ENCODE measurements at places on chromosomes 1 and 21.
A peak's percentile ranks its signal among the peaks of the same experiment; 100 is the strongest.

- no peak for DNase-seq
Measured at GRCh38 chr1:93853940-93854339, 25.1 kb downstream of the DNTTIP2 start.

DNA sequence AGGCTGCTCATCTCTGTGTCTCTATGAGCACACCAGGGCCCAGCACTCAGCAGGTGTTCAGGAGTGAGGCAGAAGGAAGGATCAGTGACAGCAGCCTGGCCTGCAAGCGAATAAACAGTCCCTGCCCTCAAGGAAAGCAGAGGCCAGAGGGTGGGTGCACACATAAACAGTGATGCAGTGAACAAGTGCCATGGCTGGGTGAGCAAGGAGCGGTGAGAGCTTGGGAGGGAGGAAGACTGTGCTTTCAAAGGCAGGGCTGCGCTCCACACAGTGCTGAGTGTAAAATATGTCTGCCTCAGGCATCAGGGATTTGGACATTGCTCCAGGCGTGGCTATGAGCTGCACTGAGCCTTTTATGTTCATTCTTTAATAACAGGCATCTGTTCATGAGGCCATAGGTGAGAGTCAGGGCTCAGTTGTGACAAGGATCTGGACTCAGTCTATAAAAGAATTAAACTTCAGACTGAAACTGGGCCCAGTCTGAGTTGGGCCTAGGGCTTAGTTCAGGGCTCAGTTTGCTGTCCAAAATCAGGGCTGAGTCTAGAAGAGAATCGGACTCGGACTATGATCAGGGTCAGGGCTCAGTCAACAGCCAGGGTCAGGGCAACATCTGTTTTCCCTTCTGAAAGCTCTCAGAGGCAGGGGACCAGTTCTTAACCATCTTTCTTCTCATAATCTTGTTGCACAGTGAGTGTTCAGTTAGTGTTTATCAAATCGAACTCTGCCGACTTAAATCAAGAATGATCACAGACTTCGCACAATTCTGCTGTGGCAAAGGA lies 213.7 kb downstream of the FOXD2 start:
- DNase-seq, result no peak

- no peak for DNase-seq
Measured at GRCh38 chr1:20108366-20109123, 10.8 kb downstream of the PLA2G2D start.

GRCh38 chr1:223731133-223731770 lies 18.9 kb downstream of the CAPN2 start:
- DNase-seq, result no peak

GRCh38 chr1:218661411-218661810 lies 316.3 kb downstream of the TGFB2 start:
- DNase-seq, result no peak

- DNase-seq, result peak; percentile 75
Measured at GRCh38 chr1:202135221-202135721, 9.3 kb downstream of the ARL8A start.

GRCh38 chr1:151840421-151840820 lies 801 bp upstream of the C2CD4D start:
- peak; percentile 41 for DNase-seq

DNA sequence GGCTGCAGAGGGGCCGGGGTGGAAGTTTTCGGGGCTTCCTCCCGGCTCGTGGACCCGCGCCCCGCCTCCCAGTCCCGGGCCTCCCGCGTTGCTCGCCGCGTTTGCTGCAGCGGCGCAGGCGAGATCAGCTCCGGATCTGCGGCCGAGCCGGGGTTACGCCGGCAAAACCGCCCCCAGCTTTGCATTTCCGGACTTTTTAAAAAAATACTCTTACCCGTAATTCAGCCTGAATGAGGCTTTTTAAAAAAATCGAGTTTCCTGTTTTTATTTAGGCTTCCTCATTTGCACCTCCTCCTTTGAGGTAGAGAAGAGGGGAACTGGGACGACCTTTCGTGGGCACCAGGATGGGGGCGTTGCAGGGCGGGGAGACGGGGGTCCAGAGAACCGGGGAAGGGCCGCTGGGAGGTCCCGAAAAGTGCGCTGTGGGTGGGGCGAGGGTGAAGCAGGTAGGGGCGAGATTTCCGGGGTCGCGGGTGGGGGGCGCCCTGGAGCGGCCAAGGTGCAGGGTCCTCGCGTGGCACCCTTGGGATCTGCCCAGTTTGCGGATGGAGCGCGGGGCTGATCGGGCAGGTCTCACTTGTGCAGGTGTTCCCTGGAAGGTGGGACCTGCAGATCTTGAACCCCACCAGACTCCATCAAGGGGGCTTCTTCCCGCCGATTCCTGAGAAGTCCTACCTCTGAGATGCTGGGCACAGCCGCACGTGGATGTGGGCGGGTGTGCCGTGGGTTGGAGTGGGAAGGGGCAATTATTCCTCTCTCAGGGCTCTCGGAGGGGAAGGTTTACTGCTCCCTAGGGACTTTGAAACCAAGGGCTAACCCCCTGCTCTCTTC lies 1.1 kb downstream of the PIK3CD start:
- DNase-seq, result no peak

GRCh38 chr1:5770981-5771765 lies 221.1 kb downstream of the NPHP4 start:
- DNase-seq, result no peak

- no peak for DNase-seq
Measured at GRCh38 chr1:62800825-62801306, 16.9 kb downstream of the ATG4C start.

- no peak for DNase-seq
Measured at GRCh38 chr1:44962729-44963128, 23.7 kb downstream of the EIF2B3 start.

DNA sequence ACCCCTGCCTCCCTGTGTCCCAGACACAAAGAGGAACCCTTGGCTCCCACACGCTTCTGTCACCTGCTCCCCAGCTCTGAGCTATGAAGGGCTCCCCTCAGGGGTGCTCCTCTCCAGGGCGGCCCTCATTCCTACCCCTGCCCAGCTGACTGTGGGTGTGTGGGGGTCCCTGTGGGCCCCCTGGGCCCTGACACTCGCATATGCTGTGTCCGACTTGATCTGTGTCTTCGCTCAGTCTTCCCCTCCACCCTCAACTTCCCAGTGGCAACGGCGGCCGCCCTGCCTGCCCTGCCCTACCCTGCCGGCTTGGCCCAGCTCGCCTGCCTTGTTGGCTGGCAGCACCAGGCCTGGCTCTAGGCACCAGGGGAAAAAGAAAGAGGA lies 1.2 kb downstream of the KCNQ4 start:
- no peak for DNase-seq

DNA sequence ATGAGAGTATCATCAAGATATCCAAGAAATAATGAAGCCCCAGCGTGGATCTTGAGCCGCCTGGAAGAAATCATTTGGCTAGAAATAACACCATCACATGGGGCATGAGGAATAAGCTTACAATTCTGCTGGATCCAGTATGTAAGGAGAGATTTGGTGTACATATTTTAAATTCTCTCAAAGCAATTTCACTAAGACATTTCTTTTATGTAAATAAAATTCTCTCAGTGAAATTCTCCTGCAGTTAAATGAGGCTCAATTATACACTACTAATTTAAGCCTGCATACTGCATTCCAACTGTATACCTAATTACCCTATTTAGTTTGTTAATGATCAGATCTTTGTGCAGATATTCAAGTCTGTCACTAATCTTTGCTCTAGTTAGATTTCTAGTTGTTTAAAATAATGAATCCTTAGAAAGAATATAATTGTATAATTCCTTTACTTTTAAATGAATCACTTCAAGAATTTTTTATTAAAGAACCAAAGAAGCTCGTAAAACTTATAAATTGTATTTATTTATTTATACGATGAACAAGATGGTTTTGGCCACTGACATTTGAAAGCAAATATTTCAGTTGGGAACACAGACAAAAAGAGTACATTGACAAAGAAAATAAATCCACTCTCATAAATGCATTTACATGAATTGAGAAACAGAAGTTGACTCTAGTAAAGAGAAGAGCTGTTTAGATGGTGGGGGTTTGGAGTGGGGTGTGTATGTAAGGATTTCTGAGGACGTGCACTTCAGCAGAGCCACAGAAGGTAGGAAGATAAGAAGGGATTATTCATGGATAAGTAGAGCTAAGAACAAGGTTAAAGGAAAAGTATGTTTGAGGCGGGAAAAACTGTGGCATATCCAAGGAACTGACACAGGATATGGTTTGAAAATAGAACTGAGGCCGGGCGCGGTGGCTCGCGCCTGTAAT lies 466.8 kb downstream of the DSCAM start:
- DNase-seq, result no peak

GRCh38 chr1:182211386-182211785 lies 149.9 kb upstream of the ZNF648 start:
- no peak for DNase-seq

GRCh38 chr1:21605964-21606705 lies 63.0 kb downstream of the RAP1GAP start:
- no peak for DNase-seq

DNA sequence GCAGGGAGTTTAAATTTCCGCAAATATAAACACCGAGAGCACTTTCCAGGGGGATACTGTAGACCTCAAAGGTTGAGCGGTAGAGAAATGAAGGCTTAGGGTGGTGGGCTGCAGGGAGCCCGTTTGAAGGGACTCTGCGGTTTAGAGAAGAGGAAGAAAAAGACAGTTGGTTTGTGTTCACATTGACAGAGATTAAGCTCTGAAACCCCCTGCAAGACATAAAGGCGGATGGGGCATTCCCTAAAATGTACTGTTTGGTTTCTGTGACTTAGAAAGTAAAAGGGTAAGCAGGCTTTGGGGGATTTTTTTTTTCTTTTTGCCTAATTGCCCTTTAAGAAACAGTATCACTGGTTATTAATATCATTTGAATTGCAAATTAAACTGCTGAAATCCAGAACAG lies 1.3 kb downstream of the KAZN start:
- DNase-seq, result no peak

DNA sequence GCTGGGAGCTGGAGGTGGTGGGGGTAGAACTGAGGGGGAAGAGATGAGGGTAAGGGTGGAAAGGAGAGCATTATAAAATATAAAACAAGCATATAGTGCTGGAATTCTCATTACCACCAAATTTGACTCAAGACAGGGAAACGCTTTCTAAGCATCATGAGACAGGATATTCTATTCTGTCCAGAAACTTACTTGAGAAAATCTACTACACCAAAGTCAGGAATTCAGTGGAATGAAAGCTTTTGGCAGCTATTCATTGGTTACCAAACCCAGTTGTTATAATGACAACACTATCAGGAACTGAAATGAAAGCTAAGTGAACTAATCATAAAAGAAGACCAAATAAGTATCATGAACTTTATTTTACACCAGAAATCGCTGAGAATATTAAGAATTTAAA lies 14.5 kb downstream of the AIDA start:
- no peak for DNase-seq

DNA sequence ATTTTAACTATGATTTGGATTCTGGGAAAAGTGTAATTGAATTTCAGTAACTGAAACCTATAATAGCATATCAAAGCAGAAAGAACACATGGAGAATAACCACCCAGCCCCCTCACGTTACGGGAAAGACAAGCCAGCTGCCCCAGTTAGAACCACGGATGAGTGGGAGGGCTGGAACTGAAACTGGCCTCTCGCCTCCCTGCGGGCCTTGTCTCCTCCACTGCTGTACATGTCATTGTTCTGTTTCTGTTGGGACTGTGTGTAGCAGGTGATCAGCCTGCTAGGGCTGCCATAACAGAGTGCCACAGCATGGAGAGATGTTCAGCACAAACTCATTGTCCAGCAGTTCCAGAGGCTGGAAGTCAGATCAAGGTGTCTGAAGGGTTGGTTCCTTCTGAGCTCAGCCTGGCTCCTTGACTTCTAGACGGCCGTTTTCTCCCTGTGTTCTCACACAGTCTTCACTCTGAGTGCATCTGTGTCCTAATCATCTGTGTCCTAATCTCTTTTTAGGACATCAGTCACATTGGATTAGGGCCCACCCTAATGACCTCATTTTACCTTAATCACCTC lies 52.4 kb downstream of the MAP3K21 start:
- no peak for DNase-seq

DNA sequence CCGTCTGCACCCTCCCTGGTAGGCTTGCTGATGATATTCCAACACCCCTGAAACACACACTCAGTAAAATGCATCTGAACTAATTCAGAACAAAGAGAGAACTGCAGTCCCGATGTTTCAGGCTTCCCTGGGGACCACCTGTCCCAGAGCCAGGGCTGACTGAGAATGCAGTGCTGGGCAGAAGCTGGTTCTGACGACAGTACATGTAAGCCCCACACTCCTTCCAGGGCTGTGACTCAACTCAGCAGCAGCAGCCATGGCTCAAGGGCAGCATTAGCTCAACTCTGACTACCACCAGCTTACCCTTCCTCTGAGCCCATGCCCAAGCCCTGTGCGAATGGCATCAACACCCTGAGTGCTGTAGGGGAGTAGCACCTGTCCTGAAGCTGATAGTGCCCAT lies 56.4 kb upstream of the SIPA1L2 start:
- DNase-seq, result no peak

GRCh38 chr21:31198575-31198974 lies 145.5 kb downstream of the TIAM1 start:
- DNase-seq, result peak; percentile 81

DNA sequence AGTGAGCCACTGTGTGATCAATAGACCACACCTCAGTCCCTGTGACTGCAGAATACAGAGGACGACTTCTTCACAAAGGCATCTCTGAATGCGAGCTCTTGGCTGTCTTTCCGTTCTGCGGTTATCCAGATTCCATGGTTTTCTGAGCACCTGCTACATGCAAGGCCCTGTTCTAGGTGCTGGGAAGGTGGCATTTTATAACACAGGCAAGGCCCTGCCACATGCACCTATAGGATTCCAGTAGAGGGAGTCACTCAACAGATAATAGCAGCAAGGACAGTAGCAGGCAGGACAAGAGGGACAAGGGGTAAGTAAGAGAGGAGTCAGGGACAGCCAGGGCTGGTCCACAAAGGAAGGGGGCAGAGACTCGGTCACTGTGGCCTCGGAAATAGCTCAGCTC lies 9.0 kb downstream of the URB1 start:
- DNase-seq, result no peak

DNA sequence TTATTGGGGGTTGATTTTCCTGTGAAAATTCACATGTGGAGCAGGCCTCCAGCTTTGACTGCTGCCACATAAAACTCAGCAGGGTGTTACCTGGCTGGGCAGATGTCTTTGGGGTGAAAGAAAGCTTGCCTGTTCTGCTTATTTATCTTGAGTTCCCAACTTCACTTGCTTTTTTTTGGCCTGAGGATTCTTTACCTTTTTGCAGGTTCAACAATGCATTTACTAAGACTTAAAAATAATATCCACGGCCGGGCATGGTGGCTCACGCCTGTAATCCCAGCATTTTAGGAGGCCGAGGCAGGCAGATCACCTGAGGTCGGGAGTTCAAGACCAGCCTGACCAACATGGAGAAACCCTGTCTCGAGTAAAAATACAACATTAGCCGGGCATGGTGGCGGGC lies 509.1 kb downstream of the KIF26B start:
- no peak for DNase-seq

DNA sequence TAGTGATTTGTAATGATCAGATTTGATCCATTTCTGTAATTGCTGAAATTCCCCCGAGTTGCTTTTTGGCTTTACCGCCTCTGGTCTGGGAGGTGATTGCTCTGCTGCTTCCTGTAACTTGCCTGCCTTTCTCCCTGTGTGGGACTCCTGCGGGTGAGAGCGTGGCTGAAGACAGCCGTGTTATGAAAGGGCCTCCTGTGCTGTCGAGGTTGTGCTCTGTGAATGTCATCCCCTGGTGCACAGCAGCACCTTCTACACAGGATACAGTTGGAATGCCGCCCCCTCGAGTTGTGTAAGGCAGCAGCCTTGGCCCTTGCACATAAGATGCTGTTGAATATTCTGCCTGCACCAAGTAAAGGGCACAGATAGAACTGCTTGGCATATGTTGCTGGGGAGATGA lies 5.9 kb downstream of the SOD1 start:
- peak; percentile 87 for DNase-seq

GRCh38 chr1:85062425-85063026 lies 14.2 kb upstream of the MCOLN3 start:
- DNase-seq, result no peak

- no peak for DNase-seq
Measured at GRCh38 chr1:204684571-204685235, 835 bp downstream of the LRRN2 start.

Data from SK-MEL-5 (cell line).